ENCODE measurements at places on chromosomes 12 and 14.

- DNase-seq = no peak
Observed at GRCh38 chr14:67999290-67999689, 179.7 kb downstream of the RAD51B start.

- DNase-seq = no peak
Observed at GRCh38 chr12:78864870-78865463, 393 bp downstream of the SYT1 start.

DNA sequence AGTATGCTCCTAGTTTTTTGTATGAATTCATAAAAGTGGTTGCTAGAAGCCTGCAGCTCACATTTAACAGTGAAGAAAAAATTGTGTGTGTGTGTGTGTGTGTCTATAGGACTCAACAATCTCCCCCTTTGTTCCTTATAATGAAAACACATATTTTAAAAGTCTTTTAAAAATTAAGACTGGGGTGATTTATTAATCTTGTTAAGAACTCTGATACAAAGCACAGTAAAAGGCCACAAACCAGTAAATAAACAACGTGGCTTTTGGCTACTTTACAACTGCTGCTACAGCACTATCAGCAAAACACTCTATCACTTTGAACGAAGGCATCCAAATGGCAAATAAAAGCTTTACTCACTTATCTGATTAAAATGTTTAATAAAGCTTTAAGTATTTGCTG is 594 bp upstream of the VCPKMT start:
- DNase-seq = no peak

DNA sequence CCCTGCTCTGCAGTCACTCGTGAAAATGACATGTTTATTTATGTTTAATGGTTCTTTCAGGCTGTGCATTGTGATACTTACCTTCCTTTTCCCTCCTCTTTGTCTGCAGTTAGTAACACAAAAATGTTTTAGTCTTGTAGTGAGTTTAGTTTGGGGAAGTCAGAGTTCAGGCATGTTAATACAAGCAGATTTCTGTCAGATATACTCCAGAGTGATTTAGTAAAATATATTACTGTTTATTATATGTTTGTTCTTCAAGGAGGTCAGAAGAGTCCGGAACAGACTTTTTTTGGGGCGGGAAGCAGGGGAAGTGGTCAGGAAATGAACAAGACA is 28.7 kb downstream of the MSRB3 start:
- DNase-seq = no peak

GRCh38 chr12:12216349-12217017 is 50.4 kb downstream of the LRP6 start:
- DNase-seq = no peak

DNA sequence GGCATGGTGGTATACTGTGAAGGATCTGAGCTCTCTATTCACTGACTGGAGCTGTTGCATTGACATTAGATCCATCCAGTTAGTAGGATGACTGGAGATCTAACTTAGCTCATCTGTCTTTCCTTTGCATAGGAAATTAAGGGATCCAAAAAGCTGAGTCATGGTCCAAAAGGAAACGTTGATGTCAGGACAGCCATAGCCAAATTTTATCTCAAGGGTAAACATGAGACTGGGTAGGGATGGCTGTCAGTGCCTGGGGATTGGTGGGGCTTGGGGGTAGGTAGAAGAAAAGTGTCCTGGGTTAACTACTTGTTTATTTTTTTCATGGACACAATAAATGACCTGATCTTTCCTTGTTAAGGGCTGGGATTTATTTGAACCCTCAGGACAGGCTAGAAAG is 4.6 kb downstream of the FAM177A1 start:
- no peak for DNase-seq

- DNase-seq = no peak
Observed at GRCh38 chr12:68977335-68977734, 44.4 kb upstream of the CPM start.

DNA sequence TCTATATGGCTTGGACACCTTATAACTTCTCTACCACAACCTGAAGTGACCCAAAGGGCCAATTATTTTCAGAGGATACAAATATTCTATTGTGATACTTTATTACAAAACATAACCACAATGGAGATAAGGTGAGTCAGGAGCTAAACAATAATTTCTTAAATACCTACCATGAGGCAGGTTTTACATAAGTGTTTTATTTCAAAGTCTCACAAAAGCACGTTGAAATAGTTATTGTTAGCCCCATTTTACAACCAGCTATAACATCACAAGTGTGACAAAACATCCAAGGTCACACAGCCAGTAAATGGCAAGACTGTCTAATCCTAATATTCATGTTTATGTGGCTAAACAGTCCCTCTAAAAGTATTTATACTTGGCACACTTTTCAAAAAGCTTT is 40.2 kb downstream of the SLC2A13 start:
- DNase-seq = no peak

DNA sequence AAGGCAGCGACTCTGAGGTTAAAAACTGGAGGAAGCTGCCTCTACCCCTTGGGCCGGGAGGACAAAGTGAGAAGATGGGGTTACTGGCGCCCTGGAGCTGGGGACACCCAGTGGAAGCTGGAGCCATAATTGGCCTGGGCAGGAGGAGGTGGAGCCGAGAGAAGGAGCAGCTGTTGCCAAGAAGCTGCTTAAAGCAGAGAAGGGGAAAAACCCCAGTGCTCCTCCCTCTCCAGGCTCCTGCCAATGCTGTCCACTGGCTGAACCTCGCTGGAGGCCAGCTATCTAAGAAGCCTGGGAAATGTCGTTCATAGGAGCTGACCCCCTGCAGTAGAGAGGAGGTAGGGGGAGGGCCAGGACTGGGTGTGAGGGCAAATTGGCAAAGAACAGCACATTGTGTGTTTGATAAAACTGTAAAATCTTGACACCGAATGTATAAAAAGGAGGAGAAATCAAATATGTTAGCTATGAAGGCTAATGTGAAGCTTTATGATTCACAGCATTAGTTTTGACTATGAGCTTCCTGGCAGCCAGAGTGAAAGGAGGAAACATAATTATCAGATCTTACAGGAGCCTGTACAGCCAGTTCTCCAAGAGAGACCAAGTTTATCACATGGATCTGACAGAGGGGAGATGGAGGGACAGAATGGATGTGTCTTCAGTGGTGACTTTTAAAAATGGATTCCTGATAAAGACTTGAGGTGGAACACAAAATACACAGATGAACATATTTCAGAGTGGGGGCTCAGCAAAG is 9.5 kb downstream of the HHIPL1 start:
- DNase-seq = no peak

DNA sequence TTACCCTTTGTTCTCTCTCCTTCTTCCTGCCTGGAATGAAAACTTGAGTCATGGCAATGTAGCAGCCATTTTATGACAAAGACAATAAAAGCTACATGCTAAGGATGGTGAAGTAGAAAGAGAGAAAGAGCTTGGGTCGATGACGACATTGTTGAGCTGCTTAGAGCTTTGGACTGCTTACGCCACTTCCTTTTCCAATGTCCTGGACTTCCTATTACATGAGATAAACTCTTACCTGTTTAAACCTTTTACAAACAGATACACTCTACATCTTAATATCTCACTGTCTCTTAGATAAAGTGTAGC is 70.1 kb downstream of the PEBP1 start:
- DNase-seq = no peak

DNA sequence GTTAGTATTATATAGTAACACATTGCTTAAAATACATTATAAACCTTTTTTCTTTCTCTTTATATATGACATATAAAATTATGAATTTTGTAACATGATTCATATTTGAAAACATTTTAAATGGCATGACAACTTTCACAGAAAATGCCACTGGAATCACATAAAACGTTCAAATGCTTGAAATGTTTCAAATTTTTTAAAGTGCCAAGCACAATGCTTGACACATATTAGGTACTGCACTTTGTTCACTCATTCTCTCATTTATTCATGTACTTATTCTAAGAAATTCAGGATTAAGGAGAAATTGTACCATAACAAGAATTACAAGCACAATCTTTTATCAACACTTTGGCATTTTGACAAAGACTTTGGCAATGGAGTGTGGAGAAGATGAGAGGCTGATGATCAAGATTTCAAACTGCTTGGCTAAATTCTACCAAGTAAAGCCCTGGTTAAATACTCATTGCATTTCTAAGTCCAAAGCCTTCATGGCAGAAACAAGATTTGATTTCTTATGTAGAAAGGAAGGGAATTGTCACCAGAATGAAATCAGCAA is 232.2 kb downstream of the C12orf50 start:
- DNase-seq = no peak

- no peak for DNase-seq
Observed at GRCh38 chr12:131174901-131175300, 221.2 kb downstream of the ADGRD1 start.

DNA sequence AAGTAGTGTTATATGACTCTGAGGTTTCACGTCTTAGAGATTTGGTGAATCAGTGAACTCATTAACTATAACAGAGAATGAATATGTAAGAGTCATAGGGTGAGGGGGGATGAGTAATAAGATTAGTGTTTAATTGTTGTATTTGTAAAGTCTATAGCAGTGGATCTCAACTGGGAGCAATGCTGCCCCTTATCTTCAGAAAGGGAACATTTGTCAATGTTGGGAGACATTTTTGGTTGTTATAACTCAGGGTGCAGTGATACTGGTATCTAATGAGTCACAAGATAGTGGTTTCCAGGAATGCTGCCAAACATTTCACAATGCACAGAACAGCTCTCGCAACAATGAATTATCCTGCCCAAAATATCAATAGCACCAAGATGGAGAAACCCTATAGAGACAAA is 1193.7 kb downstream of the GALC start:
- no peak for DNase-seq

DNA sequence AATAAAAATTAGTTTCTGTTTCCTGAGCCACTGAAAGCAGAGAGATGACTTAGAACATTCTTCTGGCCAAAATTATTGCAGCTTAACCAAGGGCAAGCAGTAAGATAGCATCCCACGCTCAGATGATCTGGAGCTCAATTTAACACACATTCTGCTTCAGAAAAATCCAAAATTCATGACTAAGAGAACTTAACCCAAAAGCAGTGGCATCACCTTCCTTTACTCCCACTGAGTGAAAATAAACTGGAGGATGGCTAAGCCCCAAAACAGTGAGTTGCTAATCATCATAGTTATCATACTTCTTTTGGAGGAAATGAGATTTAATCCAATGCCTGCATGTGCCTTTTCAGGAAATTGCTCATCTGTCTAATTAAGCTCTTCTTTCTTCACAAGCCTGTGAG is 195.4 kb downstream of the DUSP6 start:
- DNase-seq = no peak

- no peak for DNase-seq
Observed at GRCh38 chr12:66779466-66779865, 100.6 kb upstream of the GRIP1 start.

All from stimulated activated CD4-positive, alpha-beta T cell treated with anti-CD3 and anti-CD28 coated beads, Interleukin-12 subunit alpha, Interleukin-12 subunit beta, amount 100 ng/mL, for 24 hours (primary cell).